ENCODE measurements at places on chromosomes 3 and 15. TPM values are rescaled to one million over a fixed set of nuclear protein-coding genes. Genes with fewer than 3 reads are reported as not detected.

- no peak for DNase-seq
Observed at GRCh38 chr3:115657168-115657567, 33.9 kb downstream of the GAP43 start.

- DNase-seq = no peak
Observed at GRCh38 chr3:50551681-50552435, 15.7 kb downstream of the C3orf18 start.

GRCh38 chr3:137687181-137687879 lies 76.8 kb upstream of the SOX14 start:
- DNase-seq = no peak

DNA sequence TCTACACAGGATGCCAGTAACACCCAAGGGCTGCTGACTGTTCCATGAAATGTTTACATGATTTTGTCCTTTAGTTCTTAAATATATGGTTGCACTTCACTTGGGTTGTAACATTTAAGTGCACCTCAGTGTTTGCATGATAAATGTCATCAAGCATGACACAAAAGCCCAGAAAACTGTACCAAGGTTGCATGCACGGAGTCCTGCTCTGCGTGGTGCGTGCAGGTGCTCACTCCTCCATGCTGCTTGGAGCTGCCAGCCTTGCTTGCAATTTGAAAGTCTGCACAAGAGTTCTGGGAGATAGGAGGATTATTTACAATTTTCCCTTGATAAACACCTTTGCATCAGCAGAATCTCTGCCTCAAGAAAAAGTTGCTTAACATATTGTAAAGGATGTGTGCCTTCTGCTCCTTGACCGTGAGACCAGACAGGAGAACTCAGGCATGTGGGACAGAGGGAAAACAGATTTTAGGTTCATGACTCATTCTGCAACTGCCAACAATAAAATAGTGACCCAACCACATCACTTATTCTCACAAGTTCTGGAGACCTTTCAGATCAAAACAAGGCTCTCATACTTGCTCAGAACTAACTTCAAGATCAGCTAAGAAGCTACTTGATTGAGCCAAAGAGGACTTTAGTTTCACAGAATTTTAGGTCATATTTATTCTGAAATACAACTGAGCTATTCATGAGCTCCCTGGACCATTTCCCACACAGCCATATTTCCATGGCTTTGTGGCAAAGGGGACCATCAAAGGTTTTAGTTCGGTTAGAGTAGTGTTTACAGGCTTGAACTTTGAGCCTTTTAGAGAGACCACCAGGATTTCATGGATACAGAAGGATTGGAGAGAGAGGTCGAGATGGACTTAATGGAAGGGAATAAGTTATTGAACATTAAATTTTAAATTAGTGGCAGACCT lies 128.4 kb upstream of the ZBED2 start:
- no peak for DNase-seq

- DNase-seq = no peak
Observed at GRCh38 chr3:166877971-166878370, 502.1 kb downstream of the ZBBX start.

DNA sequence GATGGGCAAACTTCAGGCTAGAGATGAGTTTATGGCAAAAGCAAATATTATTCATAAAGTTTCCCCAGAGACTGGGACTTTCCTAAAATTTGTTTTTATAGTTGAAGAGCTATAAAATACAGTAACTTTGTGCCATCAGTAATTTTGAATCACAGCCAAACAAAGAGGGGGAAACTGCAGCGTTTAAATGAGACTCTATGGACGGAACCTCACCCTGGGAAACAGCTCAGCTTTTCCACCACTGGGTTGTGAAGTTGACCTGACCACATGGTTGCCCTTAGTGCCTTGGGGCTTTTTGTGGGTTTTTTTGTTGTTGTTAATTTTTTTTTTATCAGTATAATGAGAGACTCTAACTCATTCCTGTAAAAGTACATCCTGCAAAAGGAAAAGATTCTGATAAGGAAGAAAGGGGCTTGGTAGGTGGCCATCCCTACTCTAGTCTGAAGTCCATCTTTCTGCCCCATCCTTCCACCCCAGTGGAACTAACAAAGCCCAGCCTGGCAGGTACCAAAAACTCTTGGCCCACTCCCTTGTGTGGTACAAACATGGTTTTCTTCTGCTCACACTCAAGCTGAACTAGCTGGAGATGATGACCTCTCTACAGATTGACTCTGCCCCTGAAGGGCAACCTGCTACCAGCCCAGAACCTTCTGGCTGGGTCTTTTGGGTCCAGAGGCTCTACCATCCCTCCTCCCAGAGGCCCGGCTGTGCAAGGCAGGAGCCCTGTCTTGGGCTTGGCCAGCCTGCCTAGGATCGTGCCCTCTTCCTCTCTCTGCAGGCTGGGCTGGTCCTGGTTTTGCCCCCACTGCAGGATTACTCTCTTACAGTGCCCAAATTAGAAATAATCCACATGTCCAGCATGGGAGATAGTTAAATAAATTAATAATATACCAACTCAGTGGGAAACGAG lies 41.2 kb downstream of the RLBP1 start:
- no peak for DNase-seq

DNA sequence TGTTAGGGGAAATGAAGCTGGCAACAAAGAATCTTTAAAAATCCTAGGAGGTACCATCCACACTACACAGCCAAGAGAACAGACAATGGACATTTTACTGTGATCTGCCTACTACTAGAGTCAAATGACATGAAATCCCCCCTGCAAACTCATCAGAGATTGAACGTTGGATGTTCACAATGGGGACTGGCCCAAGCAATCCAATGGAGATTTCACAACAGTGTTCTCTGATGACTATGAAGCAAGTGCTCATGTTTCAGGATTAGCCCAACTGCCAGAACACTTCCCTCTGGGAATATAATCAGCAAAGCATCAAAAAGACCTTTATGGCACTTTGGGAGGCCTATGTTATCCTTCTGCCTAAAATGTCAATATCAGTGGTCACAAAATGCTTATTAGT lies 97.8 kb downstream of the IGSF11 start:
- no peak for DNase-seq

GRCh38 chr15:92076541-92076940 lies 223.0 kb downstream of the SLCO3A1 start:
- DNase-seq = no peak

DNA sequence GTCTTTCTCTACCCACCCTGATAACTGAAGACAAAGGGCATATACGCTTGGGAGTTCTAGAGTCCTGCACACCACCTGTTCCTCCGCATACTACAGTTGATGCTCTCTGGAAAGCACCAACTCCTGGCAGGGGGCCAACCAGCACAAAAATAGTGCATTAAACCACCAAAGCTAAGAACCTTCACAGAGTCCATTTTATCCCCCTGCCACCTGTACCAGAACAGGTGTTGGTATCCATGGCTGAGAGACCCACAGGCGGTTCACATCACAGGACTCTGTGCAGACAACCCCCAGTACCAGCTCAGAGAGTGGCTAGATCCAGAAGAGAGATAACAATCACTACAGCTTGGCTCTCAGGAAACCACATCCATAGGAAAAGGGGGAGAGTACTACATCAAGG lies 114.4 kb upstream of the POU1F1 start:
- no peak for DNase-seq

DNA sequence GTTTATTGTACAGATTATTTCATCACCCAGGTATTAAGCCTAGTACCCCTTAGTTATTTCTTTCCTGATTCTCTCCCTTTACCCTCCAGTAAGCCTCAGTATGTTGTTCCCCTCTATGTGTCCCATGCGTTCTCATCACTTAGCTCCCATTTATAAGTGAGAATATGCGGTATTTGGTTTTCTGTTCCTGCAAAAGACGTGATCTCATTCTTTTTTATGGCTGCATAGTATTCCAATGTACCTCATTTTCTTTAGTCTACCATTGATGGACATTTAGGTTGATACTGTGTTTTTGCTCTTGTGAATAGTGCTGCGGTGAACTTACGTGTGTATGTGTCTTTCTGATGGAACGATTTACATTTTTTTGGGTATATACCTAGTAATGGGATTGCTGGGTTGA lies 36.7 kb downstream of the CEP63 start:
- DNase-seq = no peak

- no peak for DNase-seq
Observed at GRCh38 chr15:68551296-68551635, 27.5 kb upstream of the CORO2B start.

- DNase-seq = no peak
Observed at GRCh38 chr3:168591587-168591986, 495.9 kb upstream of the GOLIM4 start.

GRCh38 chr15:80461356-80462095 lies 57.3 kb downstream of the ARNT2 start:
- no peak for DNase-seq

DNA sequence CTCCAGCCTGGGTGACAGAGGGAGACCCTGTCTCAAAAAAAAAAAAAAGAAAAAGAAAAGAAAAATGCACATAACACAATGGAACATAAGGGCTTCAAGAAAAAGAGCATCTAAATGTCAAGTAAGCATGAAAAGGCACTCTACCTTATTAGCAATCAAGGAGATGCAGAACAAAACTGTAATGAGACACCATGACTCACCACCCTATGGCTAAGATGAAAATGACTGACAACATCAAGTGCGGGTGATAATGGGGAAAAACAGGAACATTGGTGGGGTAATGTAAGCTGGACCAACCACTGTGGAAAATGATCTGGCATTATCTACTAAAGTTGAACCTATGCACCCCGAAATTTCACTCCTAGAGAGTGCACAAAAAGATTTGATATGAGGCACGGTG lies 19.6 kb upstream of the NSMCE3 start:
- no peak for DNase-seq

The CPN2 gene
- total RNA-seq = not detected

The DUOXA2 gene
- total RNA-seq = not detected

The MFSD1 gene
- 7.6 TPM for total RNA-seq

The EPHB3 gene
- 0.22 TPM for total RNA-seq

The SPPL2A gene
- total RNA-seq = 26.6 TPM

The CPLX3 gene
- total RNA-seq = 0.16 TPM

The CCDC39 gene
- total RNA-seq = not detected

The PIERCE2 gene
- total RNA-seq = not detected

Measured in CD4-positive, alpha-beta T cell (primary cell).